ENCODE measurements at places on chromosomes 1 and 21. TPM values are rescaled to one million over a fixed set of nuclear protein-coding genes. Genes with fewer than 3 reads are reported as not detected.

The NECAP2 gene
- total RNA-seq: 90.5 TPM

The CASZ1 gene
- under 0.01 TPM for total RNA-seq

The ADCY10 gene
- not detected for total RNA-seq

The FYB2 gene
- not detected for total RNA-seq

The OR4F16 gene
- 0.32 TPM for total RNA-seq

The VANGL1 gene
- 10.8 TPM for total RNA-seq

The AMY2A gene
- not detected for total RNA-seq

DNA sequence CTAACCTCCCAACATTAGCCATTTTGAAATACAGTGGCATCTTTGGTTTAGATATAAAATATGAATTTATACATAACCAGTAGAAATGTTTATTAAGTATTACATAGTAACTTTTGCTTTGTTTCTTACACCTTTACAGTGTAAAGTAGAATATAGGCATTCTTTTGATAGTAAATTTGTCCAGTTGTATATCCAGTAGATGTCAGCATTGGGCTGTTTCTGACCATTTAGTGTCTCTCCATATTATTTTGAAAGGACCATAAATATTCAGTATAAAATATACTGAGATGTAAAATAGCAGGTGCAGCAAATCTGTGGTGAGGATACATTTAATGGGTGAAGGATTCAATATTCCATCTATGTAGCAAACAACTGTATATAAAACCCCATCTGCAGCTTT, 115.8 kb upstream of the ZRANB2 start:
- DNase-seq: peak; percentile 19

- DNase-seq: no peak
Measured at GRCh38 chr1:221796700-221797099, 54.8 kb upstream of the DUSP10 start.

GRCh38 chr1:113552244-113552643, 161.9 kb downstream of the MAGI3 start:
- DNase-seq: no peak

- DNase-seq: peak; percentile 69
Measured at GRCh38 chr1:31327381-31327780, 30.5 kb downstream of the ZCCHC17 start.

- DNase-seq: peak; percentile 98
Measured at GRCh38 chr1:87902830-87903229, 574.1 kb downstream of the LMO4 start.

DNA sequence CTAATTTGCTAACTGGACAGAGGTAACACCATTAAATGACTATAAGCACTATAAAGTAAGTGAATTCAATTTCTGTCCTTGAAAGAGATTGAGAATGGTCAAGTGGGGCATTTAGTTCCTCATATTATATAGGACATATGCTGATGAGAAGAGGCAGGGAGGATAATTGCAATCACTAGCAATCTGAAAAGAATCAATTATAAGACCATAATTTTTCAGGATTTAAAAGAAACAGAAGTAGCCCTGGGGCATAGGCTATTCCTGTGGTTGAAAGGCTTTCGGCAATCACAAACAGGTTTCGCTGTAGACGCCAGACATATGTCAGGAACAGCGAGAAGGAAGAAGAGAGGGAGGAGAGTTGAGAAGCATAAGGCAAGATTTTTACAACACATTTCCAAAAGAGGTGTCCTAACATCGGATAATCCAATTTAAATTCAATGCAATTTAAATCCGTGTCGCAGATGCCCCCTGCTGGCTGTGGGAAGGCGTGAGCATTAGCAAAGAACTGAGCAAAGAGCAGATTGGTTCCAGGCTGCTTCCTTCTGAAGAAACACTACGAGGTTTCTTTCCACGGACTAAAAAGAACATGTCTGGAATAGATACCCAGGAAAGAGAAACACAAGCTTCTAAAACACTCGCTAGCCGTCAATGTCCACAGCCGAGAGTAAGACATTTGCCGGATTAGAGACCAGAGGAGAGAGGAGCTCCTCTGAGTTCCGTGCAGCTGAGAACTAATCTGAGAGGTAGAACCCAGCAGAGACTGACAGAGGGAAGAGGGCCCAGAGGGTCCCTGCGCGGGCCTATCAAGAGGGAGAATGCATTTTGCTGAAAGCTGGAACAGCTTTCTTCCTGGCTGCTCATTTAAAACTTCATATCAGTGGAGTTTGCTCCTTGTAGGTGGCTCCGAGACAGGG, 27.9 kb downstream of the RGS5 start:
- peak; percentile 72 for DNase-seq

DNA sequence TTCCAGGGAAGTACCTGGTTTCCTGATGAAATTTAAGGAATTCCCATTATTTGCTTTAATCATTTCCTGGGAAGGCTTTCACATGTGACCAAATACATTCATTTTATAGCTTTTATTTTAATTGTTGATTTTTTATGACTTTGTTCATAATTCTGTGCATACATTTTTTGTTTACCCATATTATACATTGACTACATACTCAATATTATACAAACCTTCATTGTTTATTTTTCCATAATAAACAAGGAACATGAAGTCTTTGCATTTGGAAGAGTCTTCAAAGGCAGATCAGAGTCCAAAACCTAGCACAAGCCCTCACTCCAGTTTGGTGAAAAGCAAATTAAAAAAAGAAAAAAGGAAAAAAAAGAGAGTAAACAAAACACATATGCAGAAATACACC, 218.3 kb upstream of the NRIP1 start:
- no peak for DNase-seq

GRCh38 chr1:231311720-231312431, 25.8 kb downstream of the EXOC8 start:
- no peak for DNase-seq

GRCh38 chr1:172252321-172252720, 168.2 kb upstream of the C1orf105 start:
- no peak for DNase-seq

DNA sequence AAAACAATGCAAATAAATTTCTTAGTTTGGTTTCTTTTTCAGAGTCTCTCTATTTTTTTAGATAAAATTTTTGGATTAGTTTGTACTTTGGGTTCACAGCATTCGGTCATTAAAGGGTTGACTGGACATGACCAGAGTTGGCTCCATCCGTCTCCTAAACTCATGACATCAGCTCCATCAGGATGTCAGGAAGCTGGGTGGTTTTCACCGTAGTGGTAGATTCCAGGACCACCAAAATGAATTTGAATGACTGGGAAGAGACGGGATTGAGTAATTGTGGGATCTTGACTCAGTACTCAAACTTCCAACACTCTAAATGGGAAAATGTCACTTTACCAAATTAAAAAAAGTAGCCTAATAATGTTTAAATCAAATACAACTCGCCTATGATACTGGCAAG, 279.2 kb upstream of the DUSP10 start:
- DNase-seq: no peak

- DNase-seq: no peak
Measured at GRCh38 chr1:57265104-57265503, 158.8 kb downstream of the DAB1 start.

DNA sequence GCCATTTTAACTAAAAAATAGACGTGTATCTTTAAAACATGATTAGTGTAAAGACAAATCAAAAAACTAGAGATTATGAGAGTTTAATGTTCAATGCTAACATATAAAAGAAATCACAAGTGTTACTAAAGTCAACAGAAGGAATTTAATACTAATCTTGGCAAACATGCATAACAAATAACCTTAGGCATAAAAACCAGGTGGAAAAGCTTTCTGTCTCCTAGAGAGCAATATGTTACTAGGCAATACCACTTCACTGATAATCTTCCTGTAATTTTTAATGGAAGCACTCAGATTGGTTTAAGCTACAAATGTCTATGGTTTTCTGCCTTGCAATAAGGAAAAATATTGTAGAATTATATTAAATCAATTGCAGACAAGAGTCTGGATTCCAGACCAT, 121.9 kb downstream of the NME7 start:
- DNase-seq: no peak

DNA sequence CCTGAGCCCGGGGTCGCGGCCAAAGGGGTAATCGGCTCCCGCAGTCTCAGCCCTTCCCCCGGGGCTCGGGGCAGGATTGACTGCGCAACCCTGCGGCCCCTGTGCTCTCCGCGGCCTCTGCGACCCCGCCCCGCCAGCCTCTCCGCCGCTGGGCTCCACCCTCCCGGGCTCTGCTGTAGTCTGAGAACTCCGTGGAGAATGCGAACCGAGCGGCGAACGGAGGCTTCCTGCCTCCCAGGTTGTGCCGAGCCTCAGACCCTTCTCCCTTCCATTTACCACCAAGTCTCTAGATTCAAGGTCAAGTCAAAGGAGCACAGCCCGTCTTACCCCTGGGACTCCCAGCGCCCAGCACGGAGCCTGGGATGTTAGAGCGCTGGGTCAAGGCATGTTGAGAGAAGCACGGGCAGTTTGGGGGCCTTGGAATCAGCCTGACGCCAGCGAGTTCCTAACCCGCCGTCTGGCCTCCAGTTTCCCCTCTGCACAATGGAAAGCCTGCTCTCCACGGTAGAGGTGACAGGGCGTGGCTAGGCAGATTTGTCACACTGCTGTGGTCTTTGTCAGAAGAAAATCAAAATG, 3.0 kb downstream of the ATP2B4 start:
- DNase-seq: peak; percentile 74

DNA sequence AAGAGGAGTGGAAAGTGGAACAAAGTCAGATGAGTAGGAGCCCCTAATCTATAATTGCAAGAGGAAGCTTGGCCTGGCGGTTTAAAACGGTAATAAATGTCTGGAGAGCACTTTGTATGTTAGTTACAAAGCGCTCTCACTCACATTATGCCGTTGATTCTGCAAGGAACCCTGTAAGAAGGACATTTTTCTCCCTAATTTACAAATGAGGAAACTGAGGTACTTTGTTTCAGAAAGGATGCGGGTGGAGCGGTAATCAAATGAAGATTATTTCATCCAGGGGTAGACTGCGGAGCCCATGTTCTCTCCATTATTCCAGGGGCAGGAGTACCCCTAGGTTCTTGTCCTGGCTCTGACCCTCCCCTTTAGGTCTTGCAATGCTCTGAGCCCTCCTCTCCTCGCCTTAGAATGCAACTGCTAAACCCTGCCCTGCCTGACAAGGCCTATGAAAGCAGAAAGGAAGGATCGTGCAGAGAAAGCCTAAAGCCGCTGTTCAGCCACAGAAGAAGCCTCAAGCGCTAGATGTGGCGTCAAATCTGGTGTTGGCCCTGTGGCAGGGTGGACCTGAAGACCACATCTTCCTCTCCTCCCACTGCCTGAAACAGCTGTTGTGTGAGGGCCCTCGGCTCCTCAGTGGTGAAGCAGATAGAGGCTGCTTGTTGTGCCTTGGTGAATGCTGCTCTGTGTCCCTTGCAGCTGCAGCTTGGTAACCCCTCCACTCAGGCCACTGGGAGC, 588 bp upstream of the PACC1 start:
- no peak for DNase-seq

- DNase-seq: no peak
Measured at GRCh38 chr1:58156124-58156468, 390.4 kb downstream of the OMA1 start.

GRCh38 chr1:61397935-61398334, 315.6 kb downstream of the NFIA start:
- peak; percentile 86 for DNase-seq

GRCh38 chr1:209721323-209721722, 16.7 kb downstream of the HSD11B1 start:
- DNase-seq: no peak

- no peak for DNase-seq
Measured at GRCh38 chr1:59243550-59243949, 53.3 kb upstream of the FGGY start.

DNA sequence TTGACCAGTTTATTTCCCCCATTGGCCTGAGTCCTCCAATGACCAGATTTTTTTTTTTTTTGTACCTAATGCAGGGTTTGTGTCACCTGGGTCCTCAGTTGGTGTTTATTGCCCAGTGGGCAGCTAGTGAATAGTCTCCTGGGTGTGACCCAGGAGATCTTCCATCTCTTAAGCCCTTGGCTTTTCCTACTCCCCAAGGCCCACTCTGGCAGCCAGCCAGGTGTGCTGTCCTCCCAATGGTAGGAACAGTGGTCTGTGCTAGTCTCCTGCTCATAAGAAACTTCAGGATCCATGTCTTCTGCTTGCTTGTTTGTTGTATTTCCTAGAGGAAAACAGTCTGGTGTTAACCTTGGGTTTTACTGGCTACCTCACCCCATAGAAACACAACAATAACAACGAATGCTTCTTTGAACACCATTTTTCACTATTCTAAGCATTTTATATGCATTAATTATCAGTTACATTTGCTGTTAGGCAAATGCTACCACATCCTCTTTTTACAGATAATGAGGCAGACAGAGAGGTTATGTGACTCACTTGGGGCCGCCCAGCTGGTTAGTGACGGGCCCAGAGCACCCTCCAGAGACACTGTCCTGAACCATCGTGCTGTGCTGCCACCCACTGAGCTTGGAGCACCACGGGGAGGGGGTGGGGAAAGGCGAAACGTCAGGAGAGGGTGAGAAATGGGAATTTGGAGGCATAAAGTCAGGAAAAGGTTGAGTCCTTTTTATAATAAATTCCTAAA, 107.5 kb downstream of the HIVEP3 start:
- peak; percentile 65 for DNase-seq

- DNase-seq: no peak
Measured at GRCh38 chr1:175207971-175208370, 15.4 kb upstream of the KIAA0040 start.

- DNase-seq: no peak
Measured at GRCh38 chr1:48903291-48903690, 126.6 kb upstream of the BEND5 start.

- no peak for DNase-seq
Measured at GRCh38 chr1:208324005-208324404, 79.8 kb upstream of the PLXNA2 start.

DNA sequence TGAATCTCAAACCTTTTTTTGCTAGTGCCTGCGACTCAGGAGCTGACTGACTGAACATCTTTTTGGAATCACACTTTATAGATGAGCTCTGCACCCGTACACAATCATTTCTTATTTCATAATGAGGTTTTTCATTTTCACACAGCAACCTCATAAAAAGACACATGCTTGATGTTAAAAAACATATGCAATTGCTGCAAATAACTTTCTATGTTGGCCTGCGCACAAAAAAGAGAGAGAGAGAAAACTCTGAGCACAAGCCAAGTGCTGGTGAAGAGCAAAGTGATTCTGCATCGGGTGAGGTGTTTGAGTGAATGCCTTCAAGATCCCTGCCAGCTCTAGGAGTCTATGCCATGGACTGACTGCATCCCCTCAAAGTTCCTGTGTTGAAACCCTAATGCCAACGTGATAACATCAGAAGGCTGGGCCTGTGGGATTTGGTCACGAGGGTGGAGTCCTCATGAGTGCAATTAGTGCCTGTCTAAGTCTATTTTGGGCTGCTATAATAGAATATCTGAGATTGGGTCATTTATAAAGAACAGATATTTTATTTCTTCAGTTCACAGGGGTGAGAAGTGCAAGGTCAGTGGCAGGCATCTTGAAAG, 36.6 kb downstream of the C1orf87 start:
- no peak for DNase-seq
